Cerebellum (tissue), 4 donors: ENCODE measurements at places on chromosomes 1 and 21. TPM values are rescaled to one million over a fixed set of nuclear protein-coding genes. Genes with fewer than 3 reads are reported as not detected.

- DNase-seq: no peak
Measured at GRCh38 chr1:74593887-74594866, 79.4 kb downstream of the ERICH3 start.

Gene AIRE
- total RNA-seq: 0.09 TPM

DNA sequence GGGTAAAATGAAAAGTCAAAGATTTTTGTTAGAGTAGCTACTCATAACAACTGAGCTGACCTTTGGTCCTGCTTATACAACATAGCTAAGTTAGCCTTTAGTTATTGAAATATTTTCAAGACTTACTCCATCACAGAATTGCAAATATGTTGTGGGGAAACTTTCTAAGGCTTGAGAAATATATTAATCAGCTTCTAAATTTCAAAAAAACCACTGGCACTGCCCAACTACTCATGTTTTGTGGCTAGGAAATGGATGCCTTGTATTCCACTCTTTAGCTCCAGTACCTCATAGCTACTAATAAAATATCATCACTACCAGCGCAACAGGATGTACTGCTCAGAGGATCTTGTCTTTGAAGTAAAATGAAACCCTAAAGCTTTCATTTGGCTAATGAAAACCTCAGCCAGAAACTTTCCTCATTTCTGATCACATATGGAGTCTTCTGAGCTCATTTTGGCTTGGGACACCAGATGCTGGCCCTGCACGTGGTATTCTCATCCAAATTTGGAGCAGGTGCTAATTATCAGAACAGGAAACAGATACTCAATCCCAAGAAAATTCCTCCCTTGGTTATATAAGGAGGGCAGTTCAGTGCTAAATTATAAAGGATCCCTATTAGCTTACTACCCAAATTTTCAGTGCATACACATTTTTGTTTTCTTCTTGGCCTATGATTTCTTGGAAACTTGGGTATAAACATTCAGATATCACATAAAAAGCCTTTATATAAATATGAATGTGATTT, 690.7 kb downstream of the ADGRL2 start:
- DNase-seq: no peak

Gene S100A1
- 1.5 TPM for total RNA-seq

GRCh38 chr1:160813215-160813614, 17.2 kb downstream of the LY9 start:
- DNase-seq: no peak

Gene ST6GALNAC3
- total RNA-seq: 15.2 TPM

Gene TRIM58
- total RNA-seq: 6.1 TPM

DNA sequence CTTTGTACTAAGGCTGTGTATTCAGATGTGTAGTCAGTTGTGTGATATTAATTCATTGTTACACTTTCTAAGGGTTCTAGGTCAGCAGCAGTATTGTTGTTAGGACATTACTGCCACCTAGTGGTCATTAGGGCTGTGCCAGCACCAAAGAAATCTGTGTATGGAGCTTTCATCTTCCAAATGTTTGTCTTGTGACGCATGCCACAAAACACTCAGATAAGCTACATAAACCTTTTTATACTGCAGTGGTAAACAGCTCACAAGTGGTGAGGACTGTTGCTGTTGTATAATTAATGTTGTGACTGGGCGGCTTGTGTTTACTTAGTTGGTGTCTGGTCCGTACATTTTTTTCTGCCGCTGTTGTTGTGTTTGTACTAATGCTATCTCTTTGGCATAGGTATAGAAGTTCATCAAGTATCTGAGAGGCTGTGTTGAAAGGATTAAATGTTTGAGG, 51.7 kb downstream of the S1PR1 start:
- DNase-seq: peak; percentile 76

Gene WDR64
- not detected for total RNA-seq

GRCh38 chr1:118254001-118254400, 69.0 kb upstream of the SPAG17 start:
- no peak for DNase-seq

GRCh38 chr1:109904105-109904817, 6.4 kb upstream of the CSF1 start:
- DNase-seq: no peak

DNA sequence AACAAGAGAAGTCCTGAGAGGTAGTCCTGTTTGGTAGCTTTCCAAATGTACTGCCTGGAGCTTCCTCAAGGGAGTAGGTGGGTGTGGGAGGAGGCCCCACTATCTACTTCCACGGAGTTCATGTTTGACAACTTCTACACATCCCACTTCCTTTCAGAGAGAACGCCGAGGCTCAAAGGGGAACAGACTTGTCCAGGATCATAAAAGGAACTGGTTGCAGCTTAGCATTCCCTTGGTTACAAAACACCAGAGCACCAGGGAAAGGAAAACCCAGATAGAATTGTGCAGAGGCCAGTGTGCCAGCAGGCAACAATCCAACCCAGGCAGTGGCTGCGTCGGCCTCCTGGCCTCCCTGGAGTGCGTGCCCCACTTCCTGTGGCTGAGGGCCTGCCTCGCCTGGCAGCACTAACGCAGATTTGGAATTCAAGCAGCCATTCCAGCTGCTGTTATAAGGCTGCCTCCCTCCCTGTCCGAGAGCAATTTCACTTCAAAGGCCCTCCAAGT, 4.2 kb upstream of the RAP1GAP start:
- DNase-seq: peak; percentile 65

DNA sequence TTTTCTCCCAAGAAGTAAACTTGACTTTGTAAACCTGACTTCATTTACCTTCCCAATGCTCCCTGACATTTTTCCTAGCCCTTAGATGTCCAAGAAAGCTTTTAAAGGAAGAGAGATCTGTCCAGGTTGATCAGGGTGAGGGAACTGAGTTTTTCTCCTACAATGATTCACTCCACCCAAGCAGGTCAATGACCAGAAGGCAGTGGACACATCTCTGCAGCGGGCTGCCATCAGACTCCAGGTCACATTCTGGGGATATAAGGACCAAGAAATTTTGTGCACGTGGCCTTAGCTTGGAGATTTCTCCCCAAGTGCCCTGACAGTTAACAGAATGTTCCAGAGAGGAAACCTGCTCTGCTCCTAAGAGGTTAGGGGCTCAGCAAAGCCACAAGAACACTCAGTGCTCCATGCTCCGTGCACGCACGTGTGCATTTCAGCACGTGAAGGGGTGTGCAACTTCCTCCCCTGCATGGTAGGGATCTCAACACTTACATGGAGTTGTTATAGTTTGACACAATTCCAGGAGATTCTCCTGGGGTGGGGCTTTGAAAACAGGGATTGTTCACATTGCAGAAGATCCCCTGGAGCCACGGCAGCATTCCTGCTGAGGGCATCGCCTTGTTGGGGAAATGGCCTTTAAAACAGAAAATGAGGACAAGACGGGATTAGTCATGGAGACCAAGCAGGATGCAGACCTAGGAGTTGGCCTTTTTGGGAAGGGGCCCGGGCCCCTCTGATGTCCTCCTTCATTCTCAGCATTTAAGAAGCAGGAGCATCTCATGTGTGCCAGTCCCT, 9.8 kb downstream of the ABCA4 start:
- DNase-seq: no peak

Gene FCN3
- total RNA-seq: not detected

- no peak for DNase-seq
Measured at GRCh38 chr1:157702308-157702825, 1.8 kb upstream of the FCRL3 start.

DNA sequence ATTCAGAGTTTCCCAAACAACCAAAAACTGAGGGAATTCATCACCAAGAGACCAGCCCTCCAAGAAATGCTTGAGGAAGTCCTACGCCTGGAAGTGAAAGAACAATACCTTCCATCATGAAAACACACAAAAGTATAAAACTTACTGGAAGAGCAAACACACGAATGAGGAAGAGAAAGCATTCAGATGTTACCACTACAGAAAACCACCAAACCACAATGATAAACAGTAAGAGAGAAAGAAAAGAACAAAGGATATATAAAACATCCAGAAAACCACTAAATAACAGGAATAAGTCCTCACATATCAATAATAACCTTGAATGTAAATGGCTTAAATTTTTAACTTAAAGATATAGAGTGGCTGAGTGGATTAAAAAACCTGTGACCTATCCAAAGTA, 58.5 kb upstream of the BCL10 start:
- no peak for DNase-seq
